ENCODE measurements at places on chromosomes 12 and 14.

DNA sequence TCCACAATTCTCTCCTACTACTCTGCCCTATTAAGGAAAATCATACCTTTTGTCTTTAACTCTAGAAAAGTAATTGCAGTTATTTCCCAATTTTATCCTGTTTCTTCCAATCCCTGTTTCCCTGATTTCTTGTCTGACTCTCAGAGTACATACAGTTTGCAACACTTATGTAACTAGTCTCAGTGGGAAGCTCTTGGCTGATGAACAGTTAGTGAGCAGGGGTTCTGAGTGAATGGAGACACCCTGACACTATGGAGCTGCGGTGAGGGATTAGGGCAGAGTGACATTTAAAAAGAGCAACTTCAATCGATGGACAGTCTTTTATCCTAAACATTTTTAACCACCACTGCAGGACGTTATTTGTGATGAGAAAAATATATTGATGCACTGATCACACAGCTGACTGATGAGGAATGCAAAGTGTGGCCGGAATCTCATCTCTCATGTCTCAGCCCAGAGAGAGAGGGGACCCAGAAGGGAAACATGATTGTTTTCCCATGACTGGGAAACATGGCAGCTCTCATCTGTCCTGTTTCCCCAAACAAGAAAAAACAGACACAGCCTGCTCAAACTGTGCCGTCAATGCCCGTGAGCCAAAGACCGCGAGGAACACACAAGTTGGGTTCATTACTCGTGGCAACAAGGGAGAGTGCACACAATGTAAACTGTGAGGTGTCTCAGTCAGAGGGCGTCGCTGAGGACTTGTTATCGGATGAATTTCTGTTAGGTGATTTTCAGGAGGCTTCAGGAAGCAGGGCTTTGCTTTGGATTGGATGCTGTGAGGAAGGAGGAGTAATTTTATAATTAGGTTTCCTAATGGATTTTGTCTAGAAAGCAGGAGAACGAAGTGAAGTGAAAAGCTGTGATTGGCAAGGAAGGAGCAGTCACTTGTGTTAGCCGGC is 5.2 kb upstream of the SLC6A13 start:
- DNase-seq: no peak

- DNase-seq: no peak
Observed at GRCh38 chr14:63671987-63672386, 30.3 kb upstream of the WDR89 start.

GRCh38 chr14:75519826-75520728 is 2.2 kb upstream of the BATF start:
- no peak for DNase-seq

DNA sequence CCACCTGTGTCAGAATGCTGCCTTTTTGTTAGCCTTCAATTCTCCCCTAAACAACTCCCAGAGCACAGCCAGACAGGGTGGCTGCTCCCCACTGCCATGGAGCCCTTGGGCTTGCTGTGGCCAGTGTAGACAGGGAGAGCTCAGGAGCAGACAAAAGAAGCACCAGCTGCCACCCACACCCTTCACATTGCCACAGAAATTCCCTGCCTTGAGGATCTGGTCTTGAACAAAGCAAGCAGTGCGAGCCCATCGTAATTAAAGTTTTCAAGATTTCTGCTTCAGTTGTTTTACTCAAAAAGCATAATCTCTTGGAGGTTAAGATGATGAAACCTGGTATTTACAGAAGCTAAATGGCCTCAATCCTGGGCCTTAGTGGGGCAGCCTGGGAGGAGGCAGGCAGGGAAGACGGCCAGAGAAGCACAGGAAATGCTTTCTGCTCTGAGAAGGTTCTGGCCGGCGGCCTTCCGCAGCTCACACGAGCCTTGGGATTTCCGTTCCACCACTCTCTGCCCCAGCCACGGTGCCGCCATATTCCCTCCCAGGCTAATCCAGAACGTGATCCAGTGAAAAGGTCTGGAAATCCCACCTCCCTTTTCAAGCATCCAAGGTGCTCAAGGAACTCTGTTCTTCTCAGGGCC is 535.2 kb downstream of the BCL11B start:
- DNase-seq: no peak

DNA sequence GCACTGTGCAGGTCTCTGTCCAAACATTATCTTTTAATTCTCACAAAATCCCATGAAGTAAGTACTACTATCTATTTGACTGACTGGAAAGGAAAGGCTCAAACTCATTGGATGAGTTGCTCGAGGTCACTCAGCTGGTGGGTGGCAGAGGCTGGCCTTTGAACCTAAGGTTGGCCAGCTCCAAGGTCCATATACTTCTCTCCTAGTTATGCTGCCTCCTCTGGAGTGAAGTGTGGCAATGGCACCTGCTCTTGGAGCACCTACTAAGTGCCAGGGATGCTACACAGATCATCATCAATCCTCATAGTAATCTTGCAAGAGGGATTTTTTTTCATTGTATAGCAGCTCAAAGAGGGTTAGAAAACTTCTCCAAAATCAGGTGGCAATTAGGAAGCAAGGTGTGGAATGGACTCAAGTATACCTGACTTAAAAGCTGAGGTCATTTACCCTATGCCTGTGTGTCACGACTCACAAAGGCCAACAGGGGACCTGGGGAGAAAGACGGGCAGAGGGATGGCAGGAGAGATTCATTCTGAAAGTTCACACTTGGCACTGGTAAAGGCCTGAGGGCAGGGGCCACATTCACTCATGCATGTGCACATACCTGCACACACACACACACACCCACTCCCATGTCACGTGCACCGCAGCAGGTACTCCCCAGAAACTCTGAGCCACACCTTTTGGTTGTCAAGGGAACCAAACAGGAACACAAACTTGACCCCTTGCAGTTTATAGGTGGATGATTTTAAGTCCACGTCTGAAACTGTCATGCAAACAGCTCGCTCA is 146.4 kb downstream of the FOXN3 start:
- DNase-seq: no peak

GRCh38 chr14:64717870-64718269 is 13.6 kb downstream of the PLEKHG3 start:
- no peak for DNase-seq

DNA sequence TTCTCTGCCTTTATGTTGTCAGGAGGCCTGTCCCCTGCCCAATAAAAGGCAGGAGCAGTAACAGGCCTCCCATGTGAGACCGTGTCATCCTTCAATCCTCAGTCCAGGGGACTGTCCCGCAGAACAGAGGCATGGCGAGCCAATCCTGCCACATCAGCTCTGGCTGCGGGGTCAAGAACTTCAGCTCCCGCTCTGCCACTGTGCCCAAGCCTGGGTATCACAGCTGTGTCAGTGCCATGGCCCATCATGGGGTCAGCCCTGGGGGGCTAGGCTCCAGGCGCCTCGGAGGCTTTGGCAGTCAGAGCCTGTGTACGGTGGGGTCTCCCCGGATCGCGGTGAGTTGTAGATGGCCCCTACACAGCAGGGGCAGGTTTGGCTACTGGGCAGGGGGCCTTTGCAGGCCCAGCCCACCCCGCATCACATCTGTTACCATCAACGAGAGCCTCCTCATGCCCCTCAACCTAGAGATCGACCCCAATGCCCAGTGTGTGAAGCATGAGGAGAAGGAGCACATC is 19.9 kb upstream of the KRT83 start:
- DNase-seq: no peak
